Activated naive CD8-positive, alpha-beta T cell treated with anti-CD3 and anti-CD28 coated beads, Interleukin-2, amount 50 U/mL, for 24 hours (primary cell): ENCODE measurements at places on chromosomes 6 and 20.

- no peak for DNase-seq
These were observed 84.1 kb upstream of the POPDC3 start for GRCh38 chr6:105263685-105264610.

DNA sequence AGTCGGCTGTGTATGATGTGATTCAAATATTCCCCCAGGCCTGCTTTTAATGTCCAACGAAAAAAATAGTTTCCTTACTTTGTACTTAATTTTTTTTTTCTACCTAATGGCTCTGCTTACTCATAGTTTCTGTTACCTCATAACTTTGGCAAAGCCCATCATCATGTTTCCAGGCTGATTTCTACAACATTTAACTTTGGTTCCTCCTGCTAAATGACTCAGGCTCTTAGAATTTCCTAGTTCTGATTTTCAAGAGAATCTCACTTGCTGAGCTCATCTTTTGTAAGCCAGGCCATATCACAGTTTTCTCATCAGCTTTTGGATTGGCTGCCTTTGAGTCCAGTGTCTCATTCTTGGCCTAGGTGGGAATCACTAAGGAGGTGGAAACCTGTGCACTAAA, 323.1 kb downstream of the HDGFL1 start:
- no peak for DNase-seq

DNA sequence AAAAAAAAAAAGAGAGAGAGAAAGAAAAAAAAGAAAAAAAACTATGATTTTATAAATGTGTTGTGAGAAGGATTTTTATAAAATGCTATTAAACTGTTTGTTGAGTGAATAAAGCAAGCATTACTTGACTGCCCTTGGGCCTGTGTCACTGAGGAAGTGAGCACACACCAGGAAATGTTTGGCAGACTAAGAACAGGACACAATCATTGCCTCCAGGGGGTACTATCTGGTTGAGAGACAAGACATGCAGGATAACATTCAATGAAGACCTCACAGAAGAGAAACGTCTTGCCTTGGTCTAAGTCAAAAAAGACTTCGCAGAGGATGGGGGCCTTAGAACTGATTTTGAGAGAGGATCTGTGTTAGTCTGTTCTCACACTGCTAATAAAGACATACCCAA, 40.6 kb downstream of the MTFR2 start:
- DNase-seq: no peak

GRCh38 chr6:114690625-114691024, 347.8 kb upstream of the HS3ST5 start:
- DNase-seq: no peak

- DNase-seq: no peak
These were observed 6.6 kb downstream of the ALDH5A1 start for GRCh38 chr6:24501374-24501773.

DNA sequence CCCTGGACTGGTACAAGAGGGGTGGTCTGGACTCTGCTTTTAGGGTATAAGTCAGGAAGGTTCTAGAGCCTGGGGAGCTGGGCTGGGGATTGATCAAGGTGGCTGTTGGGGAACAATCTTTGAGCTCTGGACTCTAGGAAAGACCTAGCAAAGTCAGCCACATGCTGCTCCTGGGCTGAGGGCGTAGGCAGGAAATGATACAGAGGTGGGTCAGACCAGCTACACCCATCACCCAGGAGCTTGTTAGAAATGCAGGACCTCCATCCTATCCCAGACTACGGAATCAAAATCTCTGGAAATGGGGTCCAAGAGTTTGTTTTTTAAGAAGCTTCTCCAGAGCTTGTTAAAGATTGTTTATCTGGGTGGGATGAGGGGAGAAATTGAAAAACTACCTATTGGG, 9.4 kb downstream of the ADTRP start:
- no peak for DNase-seq

- DNase-seq: no peak
These were observed 10.7 kb downstream of the SOD2 start for GRCh38 chr6:159682295-159682694.

DNA sequence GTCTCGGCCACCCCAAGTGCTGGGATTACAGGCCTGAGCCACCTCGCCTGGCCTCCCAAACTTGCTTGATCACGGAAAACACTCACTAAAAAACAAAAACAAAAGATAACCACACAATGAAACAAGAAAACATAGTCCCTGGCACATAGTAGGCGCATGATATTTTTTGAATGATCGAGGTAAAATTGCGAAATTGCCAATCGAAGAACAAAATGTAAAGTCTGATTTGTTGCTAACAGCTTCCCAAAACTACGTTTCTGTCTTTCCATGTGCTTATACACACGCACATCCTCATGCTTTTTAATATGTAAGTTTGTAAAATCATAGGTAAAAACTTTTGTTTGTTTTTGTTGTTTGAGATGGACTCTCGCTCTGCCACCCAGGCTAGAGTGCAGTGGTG, 168.5 kb upstream of the SALL4 start:
- DNase-seq: no peak

DNA sequence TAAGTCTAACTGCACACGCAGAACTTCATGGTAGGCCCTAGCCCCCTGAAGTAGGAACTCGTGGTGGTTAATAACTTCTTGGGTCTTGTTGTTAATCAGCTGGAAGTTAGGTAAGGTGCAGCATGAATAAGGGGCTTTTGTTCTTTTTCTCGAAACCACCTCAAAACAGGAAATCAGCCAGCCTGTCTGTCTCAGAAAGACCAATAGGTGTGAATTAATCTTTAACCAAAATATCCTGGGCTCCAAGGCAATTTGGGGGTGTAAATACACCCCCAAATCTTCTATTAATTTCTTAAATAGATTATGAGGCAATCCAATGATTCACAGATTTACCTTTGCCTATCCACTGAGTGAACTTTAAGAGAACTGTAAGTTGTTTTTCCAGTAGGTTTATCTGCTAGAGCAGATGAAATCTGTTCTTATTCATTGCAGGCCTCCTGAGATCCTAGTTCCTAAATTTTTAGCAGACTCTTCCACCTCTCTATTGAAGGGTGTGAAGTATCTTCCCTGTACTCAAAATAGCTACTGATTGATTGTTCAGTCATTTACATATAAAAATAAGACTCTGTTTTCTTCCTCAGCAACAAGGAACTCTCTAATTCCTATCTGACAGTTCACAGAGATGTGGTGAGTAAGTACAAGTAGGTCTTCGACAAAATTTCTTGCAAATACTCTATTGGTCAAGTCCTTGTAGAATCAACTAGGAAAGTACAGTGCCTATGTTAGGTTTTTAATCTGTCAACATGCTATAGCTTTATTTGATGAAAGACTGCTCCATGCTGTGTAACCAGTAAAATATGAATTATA, 427.1 kb upstream of the NOX3 start:
- no peak for DNase-seq

DNA sequence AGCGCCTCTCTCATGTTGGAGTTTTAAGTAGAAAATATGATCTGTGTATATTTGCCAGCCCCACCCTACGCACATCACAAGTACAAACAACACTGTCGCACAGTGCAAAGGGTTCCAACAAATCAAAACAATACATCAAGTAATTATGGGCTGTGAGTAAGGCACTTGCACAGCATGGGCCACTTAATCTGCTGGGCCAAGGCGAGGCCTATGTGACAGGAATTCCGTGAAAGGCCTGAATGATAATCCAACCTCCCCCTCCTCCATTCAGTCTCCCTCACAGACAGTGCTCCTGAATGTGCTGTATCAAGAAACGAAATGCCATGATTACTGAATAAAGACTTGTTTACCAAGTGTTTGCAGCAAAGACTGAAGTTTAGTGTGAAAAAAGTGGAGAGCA, 130.1 kb upstream of the SLC2A12 start:
- no peak for DNase-seq

- no peak for DNase-seq
These were observed 59.8 kb upstream of the IYD start for GRCh38 chr6:150308812-150309645.

GRCh38 chr6:39314273-39314795, at the start of gene KCNK17:
KCNK17 (minus strand) TSS chr6:39314419; CDS start chr6:39314320, 99 bp downstream.
- no peak for DNase-seq
